ENCODE measurements at places on chromosomes 6 and 20. TPM values are rescaled to one million over a fixed set of nuclear protein-coding genes. Genes with fewer than 3 reads are reported as not detected.

HSF2 gene
- 5.6 TPM for polyA plus RNA-seq

TCF15 gene
- polyA plus RNA-seq = 0.33 TPM

RGS17 gene
- polyA plus RNA-seq = 1.7 TPM

TRIM10 gene
- not detected for polyA plus RNA-seq

TXNDC5 gene
- polyA plus RNA-seq = 27.9 TPM

Data from stomach (tissue), 19 donors.